Stimulated activated CD8-positive, alpha-beta memory T cell treated with anti-CD3 and anti-CD28 coated beads, Interleukin-7, amount 100 ng/mL, for 24 hours (primary cell): ENCODE measurements at places on chromosomes 5 and 9.

DNA sequence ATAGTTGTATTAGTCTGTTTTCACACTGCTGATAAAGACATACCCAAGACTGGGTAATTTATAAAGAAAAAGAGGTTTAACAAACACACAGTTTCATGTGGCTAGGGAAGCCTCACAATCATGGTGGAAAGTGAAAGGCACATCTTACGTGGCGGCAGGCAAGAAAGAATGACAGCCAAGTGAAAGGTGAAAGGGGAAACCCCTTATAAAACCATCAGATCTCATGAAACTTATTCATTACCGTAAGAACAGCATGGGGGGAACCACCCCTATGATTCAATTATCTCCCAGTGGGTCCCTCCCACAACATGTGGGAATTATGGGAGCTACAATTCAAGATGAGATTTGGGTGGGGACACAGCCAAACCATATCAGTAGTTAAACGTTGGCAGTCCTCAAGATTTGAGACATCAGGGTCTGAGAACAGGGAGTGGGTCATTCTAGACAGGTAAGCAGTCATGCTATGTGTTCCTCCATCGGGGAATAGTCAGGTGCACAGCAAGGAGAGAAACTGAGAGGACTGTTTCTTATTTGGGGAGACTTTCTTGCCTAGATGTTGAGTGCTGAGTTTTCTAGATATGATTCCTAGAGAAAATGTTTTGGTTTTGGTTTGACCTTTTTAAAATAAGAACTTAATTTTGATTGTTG, 45.8 kb upstream of the ENTREP1 start:
- DNase-seq: no peak

- DNase-seq: no peak
These were observed 173.8 kb upstream of the OTULINL start for GRCh38 chr5:14407746-14408175.

GRCh38 chr9:88174324-88174723, 36.0 kb upstream of the SPATA31C2 start:
- DNase-seq: no peak

DNA sequence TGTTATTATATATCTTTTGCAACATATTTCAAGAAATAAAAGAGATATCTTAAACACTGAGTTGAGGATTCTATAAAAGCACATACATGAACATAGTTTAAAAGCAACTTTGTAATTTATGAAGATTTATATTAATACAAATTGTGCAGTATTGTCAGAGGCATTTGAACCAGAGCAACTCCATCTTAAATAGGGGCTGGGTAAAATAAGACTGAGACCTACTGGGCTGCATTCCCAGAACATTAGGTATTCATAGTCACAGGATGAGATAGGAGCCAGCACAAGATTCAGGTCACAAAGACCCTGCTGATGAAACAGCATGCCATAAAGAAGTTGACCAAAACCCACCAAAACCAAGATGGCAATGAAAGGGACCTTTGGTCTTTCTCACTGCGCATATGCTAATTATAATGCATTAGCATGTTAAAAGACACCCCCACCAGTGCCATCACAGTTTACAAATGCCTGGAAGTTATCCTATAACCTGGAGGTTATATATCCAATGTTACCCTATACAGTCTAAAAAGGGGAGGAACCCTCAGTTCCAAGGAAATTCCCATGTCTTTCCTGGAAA, 320.2 kb downstream of the FAM170A start:
- DNase-seq: no peak

DNA sequence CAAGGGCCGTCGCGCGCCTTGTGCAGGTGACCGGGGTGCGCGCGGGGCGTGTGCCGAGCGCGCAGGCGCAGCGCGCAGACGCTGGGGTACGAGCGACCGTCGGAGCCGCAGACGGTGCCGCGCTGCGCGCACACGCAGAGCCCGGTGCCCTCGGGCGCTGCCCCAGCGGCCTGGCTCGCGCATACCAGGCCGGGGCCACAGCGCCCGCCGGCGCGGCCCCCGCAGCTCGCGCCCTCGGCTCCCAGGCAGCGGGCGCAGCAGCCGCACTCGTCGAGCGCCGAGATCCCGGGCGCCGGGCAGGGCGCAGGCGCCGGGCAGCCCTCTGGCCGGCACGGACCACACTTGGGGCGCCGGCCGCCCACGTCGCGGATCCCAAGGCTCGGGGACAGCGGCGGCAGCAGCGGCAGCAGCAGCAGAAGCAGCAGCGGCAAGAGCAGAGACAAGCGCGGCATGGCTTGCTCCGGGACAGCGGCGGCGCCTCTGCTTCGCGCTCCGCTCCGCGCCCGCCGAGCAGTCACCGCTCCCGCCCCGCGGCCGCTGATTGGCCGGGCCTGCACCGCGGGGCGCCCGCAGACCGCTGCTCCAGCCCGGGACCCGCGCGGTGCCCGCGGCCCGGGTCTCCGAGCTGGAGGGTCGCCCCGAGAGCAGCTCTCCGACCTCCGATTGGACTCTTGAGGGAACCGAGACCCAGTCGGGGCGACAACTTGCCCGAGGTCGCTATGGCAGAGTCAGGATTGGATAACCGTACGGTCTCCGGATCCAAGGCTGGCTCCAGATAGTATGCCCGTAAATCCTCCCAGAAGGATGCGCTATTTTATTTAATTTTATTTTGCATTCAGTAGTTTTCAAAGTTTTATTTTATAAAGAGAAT, at the start of gene IGFBPL1:
TSS of gene IGFBPL1 (minus strand) at position 482 of the 871 bp plus-strand sequence. CDS start at position 452, 30 bp downstream.
- no peak for DNase-seq

GRCh38 chr5:82011761-82012160, 39.9 kb downstream of the ATG10 start:
- no peak for DNase-seq

GRCh38 chr9:87152256-87152655, 204.9 kb upstream of the GAS1 start:
- no peak for DNase-seq

GRCh38 chr5:178471711-178472110, 118.5 kb downstream of the COL23A1 start:
- no peak for DNase-seq

- DNase-seq: no peak
These were observed 68.4 kb upstream of the RPS23 start for GRCh38 chr5:82346399-82347165.

DNA sequence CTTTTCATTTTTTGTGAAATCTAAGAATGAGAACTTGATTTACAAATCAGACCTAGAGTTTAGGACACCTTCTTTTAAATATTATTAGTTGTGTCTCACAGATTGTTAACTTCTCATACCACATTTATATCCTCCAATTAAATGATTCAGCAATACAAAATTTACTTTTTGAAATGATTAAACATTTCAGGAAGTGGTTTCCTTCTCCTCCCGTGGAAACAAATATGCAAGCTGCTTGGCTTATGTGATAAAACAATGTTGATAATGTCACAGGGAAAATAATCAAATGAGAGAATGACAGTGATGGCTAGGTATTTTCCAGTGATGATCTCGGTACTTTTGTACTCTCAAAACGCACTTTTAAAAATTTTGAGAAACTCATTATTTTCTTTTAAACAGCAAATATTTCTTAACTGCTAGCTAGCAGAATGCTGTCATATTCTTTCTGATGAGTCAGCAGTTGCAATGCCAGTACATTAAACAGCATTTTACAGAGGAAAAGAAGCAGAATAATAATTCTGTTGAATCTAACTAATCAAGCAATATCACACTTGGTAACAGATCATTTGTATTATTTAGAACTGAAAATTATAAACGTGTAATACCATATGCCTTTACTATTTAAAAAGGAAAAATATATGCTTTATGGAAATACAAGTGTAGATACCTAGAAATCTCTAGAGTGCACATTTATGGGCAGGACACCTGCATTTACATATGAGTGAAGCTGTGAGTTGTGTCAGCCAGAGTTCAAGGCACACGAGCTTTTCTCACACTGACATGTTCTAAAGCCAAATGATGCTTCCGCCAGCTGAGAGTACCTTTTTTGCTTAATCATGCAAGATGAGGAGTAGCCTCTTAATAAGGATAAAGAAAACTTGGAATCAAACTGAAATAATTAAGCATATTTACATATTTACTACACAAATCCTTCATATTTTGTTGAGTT, 53.6 kb upstream of the CDH18 start:
- no peak for DNase-seq

GRCh38 chr5:37774912-37775483, 64.8 kb downstream of the GDNF start:
- no peak for DNase-seq

- DNase-seq: no peak
These were observed 13.9 kb downstream of the QRFP start for GRCh38 chr9:130882696-130883225.

DNA sequence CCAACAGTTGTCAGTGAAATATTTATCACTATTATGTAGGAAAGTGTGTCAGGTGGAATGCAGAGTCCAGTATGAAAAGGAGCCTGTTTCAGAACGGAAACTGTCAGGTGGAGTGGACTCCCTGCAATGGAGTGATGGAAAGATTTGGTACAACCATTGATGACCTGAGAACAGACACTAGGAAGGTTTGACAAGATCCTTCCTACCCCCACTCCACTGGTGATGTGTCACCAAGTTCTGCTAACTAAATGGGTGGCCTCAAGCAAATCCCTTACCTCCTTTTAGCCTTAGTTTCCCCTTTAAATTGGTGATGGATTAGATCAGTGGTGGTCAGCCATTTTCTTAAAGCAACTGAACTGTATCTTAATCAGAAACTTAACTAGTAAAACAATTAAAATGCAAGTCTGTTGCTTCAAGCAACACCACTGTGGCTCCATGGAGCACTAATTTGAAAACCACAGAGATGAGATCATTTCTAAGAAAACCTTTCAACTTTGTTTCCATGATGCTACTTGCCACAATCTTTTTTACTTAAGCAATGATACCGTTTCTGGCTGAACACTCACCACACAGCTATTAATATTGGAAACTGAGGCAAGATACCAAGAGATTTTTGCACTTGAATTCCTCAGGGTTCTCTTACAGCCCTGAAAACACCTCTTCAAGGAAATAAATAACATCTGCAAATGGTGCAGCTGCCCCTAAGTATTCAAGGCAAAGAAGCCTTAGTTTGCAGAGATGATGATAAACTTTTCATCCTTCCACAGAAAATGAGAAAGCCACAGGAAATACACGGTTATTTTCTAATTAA, 140.6 kb downstream of the ERCC6L2 start:
- DNase-seq: no peak

GRCh38 chr5:141039061-141039460, 12.1 kb upstream of the PCDHB1 start:
- no peak for DNase-seq

GRCh38 chr5:133680830-133681565, 68.7 kb upstream of the FSTL4 start:
- no peak for DNase-seq

DNA sequence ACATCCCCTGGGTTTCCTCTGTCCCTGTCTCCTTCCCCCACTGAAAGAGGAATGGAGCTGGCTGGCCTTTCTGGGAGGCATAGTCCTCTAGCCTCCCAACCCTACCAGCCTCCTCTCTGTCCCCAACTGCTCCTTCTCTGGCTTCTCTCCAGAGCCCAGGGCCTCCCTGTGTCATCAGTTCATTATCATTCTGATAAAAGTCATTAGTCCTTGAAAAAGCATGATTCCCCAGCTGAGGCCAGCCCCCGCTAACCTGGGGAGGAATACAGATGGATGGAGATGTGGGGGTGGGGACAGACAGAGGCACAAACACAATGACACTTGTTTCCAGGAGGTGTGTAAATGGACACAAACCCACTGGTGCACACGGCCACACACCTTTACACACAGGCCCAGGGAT, 73.6 kb upstream of the HSPA9 start:
- no peak for DNase-seq

- no peak for DNase-seq
These were observed 5.9 kb upstream of the C9orf40 start for GRCh38 chr9:74958587-74958986.

DNA sequence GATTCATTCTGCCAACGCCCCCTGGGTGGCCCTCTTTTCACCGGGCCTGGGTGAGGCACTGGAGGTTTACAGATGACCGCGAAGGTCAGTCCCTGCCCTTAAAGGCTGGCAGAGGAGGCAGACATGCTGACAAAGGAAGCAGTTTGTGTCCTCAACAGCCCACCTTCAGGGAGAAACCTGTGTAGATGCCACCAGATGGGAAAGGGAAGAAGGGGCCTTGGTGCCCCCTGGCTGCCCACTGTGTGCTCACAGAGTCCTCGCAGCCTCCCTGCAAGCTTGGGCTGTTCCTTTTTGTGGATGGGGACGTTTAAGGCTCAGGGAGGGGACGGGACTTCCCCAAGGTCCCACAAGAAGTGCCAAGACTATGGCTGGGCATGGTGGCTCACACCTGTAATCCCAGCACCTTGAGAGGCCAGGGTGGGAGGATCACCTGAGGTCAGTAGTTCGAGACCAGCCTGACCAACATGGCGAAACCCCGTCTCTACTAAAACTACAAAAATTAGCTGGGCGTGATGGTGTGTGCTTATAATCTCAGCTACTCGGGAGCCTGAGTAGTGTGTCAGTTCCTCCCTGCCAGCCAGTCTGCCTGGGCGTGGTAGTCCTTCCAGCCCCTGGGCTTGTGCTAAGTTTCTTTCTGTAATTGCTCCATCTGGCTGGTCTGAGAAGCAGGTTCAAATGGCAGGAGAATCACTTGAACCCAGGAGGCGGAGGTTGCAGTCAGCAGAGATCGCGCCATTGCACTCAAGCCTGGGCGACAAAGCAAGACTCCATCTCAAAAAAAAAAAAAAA, 36.2 kb downstream of the NEK6 start:
- DNase-seq: no peak

GRCh38 chr5:891837-892393, 686 bp downstream of the BRD9 start:
- no peak for DNase-seq

DNA sequence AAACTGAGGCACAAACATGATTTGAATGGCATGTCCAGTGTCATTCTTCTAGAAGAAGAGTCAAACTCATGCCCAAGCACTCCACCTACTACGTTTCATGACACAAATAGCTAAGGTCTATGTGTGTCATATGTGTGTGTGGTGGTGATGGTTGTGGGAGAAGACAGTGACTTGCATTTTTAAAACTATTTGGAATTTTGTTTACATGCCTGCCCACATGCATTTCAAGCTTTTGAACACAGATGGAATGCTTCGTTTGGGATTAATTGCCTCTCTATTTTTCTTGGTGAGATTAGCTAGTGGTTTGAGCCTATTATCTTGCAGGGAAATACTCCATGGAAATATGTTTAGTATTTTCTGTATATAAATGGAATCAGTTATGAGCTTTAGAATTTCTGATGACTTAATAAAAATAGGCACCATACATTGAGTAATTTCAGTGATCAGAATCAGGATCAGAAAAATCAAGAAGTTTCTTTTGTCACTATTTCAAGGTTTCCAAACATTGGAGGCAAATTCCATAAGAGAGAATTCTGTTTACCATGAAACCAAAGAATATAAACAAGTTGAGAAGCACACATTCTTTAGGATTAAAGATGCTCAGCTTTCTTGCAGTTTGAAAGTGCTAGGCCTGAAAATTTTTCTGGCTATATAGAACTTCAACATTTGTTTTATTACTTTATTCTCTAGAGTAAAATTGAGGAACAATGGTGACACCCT, 260.3 kb upstream of the SEMA6A start:
- no peak for DNase-seq

- DNase-seq: no peak
These were observed 172.3 kb upstream of the MVB12B start for GRCh38 chr9:126154182-126154827.
